ENCODE measurements at places on chromosomes 5 and 9.

- no peak overlapping the region for H3K27ac ChIP-seq
- H3K36me3 ChIP-seq: no peaks in the 10 kb centered on the region
- H3K4me3 ChIP-seq: no peak overlapping the region
These were observed 43.5 kb upstream of the CAVIN4 start for GRCh38 chr9:100534401-100534800.

GRCh38 chr5:140674211-140674610 is 835 bp upstream of the DND1 start:
- peaks cover 84% of the 10 kb centered on the region for H3K36me3 ChIP-seq
- H3K4me1 ChIP-seq: no peaks in the 10 kb centered on the region
- no peak overlapping the region for H3K27ac ChIP-seq
- H3K4me3 ChIP-seq: no peak overlapping the region
- no peaks in the 10 kb centered on the region for H3K27me3 ChIP-seq

DNA sequence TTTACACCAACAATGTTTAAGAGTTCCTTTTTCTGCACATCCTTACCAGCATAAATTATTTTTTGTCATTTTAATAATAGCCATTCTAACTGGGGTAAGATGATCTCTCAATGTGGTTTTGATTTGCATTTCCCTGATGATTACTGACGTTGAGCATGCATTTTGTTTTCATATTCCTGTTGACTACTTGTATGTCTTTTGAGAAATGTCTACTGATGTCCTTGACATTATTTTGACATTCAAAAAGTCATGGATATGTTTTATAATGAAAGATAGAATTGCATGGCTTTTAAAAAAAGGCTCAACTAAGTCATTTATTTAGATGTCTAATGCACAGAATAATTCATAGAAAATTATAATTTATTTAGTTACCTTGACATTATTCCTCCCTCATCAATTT is 381.6 kb upstream of the C9orf72 start:
- DNase-seq: no peak
- H3K27ac ChIP-seq: no peak overlapping the region
- no peaks in the 10 kb centered on the region for H3K4me1 ChIP-seq
- H3K27me3 ChIP-seq: peaks cover 17% of the 10 kb centered on the region
- H3K36me3 ChIP-seq: no peaks in the 10 kb centered on the region
- no peak overlapping the region for H3K4me3 ChIP-seq

GRCh38 chr5:141393267-141393666 is 834 bp downstream of the PCDHGA8 start:
- no peaks in the 10 kb centered on the region for H3K4me1 ChIP-seq
- no peak overlapping the region for H3K4me3 ChIP-seq
- DNase-seq: no peak
- H3K27me3 ChIP-seq: peaks cover 8% of the 10 kb centered on the region

DNA sequence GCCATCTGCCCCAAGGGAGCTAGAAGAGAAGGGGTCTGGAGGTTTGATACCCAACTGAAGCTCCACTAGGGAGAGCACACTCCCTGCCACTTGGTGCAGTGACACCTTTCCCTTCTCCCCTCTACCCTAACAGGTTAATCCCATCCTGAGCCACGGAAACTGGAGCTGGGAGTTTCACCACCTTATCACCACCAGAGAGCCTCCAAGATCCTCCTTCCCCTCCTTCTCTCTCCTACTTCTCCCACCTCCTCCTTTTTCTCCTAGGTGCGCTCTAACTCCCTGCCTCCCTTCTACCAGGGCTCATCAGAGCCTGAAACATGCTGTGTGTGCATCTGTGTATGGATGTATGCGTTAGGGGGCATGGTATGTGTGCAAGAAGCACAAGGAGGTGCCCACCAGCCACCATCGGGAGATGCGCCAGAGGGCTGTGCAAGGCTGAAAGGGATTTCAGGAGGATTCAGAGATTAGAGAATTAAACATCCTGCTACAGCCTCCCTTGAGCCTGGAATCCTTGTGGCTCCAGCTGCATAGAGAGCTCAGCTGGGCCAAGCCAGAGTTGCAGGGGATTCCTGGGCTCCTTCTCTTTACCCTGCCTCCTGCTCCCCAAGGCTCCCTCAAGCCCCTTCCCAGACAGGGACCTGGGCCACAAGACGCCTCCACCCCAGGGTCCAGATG is 89.8 kb downstream of the PCDH1 start:
- peaks cover 5% of the 10 kb centered on the region for H3K4me1 ChIP-seq
- H3K36me3 ChIP-seq: no peaks in the 10 kb centered on the region
- no peak overlapping the region for H3K27ac ChIP-seq
- H3K4me3 ChIP-seq: no peak overlapping the region

Data from RWPE2 (cell line).